ENCODE measurements at places on chromosomes 3 and 15.

GRCh38 chr3:29525254-29525881, 244.5 kb downstream of the RBMS3 start:
- H3K27me3 ChIP-seq, result no peaks in the 10 kb centered on the region
- H3K4me1 ChIP-seq, result no peaks in the 10 kb centered on the region
- no peak for DNase-seq
- H3K27ac ChIP-seq, result no peak overlapping the region
- H3K4me3 ChIP-seq, result no peak overlapping the region

DNA sequence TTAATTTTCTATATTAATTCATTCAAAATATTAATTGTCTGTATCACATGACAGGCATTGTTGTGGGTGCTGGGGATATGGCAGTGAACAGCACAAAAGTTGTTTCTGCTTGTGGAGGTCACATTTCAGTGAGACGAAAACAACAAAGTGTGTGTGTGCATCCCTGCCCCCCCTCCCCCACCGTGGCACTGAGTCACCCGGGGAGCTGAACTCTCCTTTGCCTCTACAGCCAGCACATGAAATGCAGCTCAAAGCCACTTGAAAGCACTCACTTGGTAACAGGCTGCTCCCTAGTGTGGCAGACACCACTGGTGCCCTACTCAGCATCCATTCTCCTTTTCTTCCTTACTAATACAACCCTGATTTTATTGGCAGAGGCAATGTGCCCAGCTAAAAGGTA, 16.9 kb upstream of the SCAMP5 start:
- no peak for DNase-seq
- no peaks in the 10 kb centered on the region for H3K36me3 ChIP-seq
- H3K4me1 ChIP-seq, result no peaks in the 10 kb centered on the region

DNA sequence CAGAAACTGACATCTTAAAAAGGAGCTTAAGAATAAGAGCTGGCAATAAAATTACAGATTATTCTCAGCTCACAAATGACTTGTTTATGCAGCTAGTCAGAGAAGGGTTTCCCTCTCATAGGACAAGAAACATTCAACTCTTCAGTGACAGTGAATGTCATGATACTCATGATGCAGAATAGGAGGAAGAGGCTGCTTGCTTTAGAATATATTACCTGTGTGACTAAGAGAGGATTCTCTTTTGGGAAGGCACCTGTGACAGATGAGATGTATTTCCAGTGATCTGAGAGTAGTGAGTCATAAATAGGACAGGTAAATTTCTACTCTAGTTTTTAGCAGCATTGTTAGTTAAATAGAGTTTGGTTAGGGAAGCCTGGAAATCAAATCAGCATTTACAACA, 39.9 kb downstream of the RASA2 start:
- H3K27me3 ChIP-seq, result no peaks in the 10 kb centered on the region
- no peaks in the 10 kb centered on the region for H3K36me3 ChIP-seq
- H3K4me1 ChIP-seq, result no peaks in the 10 kb centered on the region
- no peak for DNase-seq

- H3K27me3 ChIP-seq, result no peaks in the 10 kb centered on the region
- H3K4me1 ChIP-seq, result peaks cover 7% of the 10 kb centered on the region
- no peaks in the 10 kb centered on the region for H3K36me3 ChIP-seq
- no peak overlapping the region for H3K27ac ChIP-seq
Measured at GRCh38 chr3:197305854-197306253, 7.4 kb upstream of the DLG1 start.

- no peak overlapping the region for H3K27ac ChIP-seq
- H3K4me3 ChIP-seq, result no peak overlapping the region
- no peaks in the 10 kb centered on the region for H3K27me3 ChIP-seq
- no peaks in the 10 kb centered on the region for H3K36me3 ChIP-seq
- no peak for DNase-seq
Measured at GRCh38 chr3:41681479-41681878, 280.4 kb downstream of the ULK4 start.

DNA sequence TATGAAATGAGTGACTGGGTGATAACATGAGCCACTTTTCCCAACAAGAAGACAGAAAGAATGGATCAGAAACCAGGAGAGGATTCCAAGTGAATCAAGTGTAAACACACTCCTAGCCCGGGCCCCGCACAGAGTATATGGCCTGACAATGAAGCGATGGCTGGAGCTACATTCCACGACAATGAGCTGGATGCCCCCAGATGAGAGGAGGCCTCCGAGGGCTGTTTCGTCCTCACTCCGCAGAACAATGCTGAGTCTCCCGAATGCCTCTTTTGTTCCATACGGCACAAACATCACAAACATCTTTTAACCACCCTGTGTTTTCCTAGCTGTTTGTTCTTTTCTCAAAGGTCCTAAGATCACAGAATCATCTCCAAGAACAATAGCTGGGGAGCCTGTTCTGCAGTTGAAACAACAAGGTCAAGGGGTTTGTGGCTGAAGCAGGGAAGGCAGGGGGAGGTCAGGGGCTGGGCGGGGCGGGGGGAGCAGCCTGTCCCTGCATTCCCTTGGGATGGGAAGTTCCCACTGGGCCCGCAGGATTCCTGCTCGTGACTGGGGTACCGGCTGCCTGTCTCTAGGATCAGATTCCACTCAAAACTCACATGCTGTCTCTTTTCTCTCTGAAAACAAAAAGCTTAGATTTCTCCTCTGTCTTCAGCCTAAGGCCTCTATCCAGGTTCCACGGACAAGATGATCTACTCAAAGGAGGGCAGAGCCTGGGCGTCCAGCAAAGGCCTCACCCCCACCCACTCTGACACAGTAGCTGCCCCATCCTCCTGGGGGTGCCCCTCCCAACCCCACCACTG, 151.3 kb downstream of the XXYLT1 start:
- no peaks in the 10 kb centered on the region for H3K36me3 ChIP-seq
- no peak overlapping the region for H3K4me3 ChIP-seq
- no peak for DNase-seq
- H3K4me1 ChIP-seq, result no peaks in the 10 kb centered on the region
- H3K27me3 ChIP-seq, result no peaks in the 10 kb centered on the region
